Stimulated activated CD8-positive, alpha-beta memory T cell treated with anti-CD3 and anti-CD28 coated beads, Interleukin-2, amount 100 ng/mL, for 1 hour (primary cell): ENCODE measurements at places on chromosomes 5 and 9.

- no peak for DNase-seq
Observed at GRCh38 chr5:33526755-33527154, 86.0 kb downstream of the TARS1 start.

- no peak for DNase-seq
Observed at GRCh38 chr5:141637767-141638419, 1.1 kb downstream of the RELL2 start.

- no peak for DNase-seq
Observed at GRCh38 chr9:1332156-1332555, 282.0 kb downstream of the DMRT2 start.

- DNase-seq: no peak
Observed at GRCh38 chr5:143685246-143685815, 126.6 kb upstream of the HMHB1 start.

- no peak for DNase-seq
Observed at GRCh38 chr9:26339796-26340195, 552.8 kb downstream of the CAAP1 start.

GRCh38 chr9:83978992-83979811 is 813 bp downstream of the HNRNPK start:
- peak; percentile 67 for DNase-seq

DNA sequence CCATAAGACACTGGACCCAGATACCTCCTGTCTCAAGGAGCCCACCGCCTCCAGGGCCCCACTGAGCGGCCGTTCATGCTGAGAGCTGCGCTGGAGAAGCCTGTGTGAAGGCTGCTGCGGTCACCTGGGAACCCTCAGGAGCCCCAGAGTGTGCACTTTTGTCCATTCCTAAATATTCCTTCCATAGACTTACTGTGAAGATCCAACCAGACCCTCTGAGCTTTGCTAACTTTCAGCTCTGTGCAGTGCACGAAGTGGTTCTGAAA is 119.5 kb downstream of the COL23A1 start:
- no peak for DNase-seq

DNA sequence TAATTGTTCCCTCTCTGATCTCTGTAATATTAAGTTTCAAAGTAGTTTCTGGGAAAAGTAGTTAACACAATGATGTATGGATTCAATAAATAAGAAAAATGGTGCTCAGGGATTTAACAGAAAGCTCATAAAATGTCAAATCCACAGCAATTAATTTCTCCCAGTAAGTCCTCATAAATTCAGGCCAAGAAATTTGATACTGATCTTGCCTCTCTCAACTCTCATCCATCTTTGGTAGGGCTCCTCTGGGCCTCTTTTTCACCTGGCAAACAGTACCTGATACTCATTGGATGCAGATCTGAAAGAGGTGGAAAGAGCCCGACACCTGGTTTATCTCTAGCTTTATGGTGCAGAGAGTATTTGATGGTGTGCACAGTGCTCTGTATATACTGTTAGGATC is 106.1 kb downstream of the STK32A start:
- DNase-seq: no peak

GRCh38 chr5:110441035-110441434 is 285.4 kb downstream of the TMEM232 start:
- no peak for DNase-seq

DNA sequence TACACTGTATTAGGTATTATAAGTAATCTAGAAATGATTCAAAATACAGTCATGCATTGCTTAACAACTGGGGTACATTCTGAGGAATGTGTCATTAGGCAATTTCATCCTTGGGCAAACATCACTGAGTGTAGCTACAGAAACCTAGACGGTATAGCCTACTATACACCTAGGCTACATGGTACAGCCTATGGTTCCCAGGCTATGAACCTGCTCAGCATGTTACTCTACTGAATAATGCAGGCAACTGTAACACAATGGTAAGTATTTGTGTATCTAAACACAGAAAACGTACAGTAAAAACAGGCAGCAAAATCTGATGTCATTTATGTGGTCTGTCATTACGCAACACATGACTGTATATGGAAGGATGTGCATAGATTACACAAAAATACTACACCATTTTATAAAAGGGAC is 96.8 kb downstream of the RAPGEF6 start:
- no peak for DNase-seq

DNA sequence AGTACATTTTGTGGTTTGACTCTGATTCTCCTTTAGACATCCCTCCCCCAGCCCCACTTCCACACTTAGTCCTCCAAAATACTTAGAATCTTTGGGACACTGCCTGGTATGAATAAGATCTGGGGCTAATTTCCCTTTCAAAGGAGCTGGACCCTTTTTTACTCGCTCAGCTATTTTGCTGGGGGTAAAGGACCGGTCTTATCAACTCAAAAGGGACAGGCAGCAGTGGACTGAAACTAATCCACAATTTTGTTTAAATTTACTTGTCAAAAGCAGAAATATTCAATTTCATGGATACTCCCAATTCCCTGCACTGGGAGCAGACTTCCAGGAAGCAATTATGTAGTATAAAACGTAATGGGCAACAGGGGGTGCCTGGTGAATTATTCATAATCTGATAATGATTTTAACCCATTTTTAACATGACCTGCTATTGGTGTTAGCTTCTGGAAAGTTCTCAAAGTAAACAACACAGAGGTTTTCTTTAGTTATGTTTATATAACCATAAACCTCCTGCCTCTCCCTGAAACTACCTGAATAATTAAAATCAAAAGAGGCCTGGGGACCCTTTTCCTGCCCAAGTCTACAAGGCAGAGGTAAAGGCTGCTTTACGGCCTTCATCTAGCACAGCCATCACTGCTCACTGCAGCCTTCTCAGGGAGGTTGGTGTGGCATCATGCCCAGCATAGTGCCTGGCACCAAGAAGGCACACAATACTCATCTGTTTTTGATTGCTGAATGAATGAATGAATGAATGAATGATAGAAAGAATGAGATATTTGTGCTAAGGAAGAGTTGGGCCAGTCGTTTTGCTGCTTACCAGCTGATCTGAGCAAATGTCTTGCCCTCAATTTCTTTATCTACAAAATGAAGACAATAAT is 44.2 kb upstream of the GNPDA1 start:
- DNase-seq: no peak

GRCh38 chr5:122311961-122312590 is at the start of gene SNCAIP:
Gene SNCAIP (plus strand): TSS chr5:122312237. CDS start chr5:122391135, 78,898 bp downstream.
- no peak for DNase-seq

GRCh38 chr5:180020176-180020575 is 51.4 kb downstream of the RNF130 start:
- no peak for DNase-seq

- no peak for DNase-seq
Observed at GRCh38 chr9:68821911-68822310, 116.9 kb downstream of the PIP5K1B start.

DNA sequence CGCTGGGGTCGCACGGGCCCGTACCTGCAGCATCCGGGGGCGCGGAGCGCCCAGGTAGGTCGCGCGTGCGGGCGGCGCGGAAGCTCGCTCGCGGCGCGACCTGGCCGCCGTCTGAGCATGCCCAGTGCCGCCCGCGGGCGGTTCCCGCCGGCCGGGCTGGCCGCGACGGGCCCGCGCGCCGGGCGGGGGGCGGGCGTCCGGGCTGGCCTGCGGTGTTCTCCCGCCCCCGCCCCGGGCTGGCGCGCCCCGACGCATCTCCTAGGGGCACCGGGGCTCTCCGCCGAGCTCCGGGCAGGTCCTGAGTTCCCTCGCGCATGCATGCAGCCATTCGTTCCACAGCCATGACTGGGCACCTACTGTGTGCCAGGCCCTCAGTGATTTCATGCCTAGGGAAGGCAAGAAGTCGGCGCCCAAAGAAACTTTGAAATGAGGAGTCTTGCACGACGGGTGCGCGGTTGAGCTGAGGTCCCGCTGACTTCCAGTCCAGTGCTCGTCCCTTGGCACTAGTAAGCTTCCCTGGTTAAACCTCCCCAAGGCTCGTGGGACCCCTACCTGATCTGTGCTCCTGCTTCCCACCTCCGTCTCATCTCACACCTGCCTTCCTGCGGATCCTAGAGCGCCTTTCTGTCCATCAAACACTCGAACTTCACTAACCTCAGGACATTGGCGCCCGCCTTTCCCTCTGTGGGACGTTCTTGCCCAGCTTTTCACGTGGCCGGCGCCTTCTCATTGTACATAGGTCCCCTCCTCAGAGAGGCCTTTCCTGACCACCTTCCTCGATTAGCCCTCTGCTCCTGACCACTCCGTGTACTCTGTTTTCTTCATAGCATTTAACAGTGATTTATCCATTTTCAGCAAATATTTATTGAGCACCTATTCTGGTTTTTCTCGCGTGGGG is at the start of gene PTPN3:
Gene PTPN3 (minus strand): TSS at position 113 of the 898 bp plus-strand sequence. CDS start 34,873 bp downstream, outside the sequence.
- DNase-seq: no peak

GRCh38 chr9:127776924-127777289 is 1.6 kb downstream of the SH2D3C start:
- DNase-seq: no peak
